ENCODE measurements at places on chromosomes 7 and 10.

GRCh38 chr7:101258243-101258731 is 13.4 kb upstream of the FIS1 start:
- no peak for DNase-seq

DNA sequence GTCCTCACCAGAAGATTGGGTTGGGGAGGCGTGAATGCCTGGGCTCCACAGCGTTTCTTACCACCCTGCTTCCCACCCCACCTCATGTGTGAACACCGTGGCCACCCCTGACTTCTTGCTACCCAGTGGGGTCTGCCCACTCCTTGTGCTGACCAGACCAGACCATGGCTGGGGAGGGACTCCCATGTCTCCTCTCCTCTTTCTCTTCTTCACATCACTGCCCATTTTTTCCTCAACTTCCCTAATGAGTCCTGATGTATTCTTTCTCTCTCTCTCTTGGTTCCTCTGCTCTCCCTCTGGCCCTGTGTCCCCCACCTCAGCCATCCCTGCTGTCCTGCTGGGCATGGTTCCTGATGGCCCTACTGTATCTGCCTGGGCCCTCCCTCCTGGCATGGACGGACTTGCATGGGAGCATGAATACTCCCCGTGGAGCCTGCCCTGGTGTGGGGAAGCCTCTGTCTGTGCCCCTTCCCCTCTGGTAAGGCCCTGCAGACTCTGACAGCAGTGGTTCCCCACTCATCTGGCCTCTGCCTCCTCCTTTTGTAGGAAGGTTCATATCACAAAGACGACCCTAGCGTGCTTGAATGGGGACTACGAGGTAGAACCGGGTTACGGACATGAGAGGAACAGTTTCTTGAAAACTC is 85.5 kb downstream of the ADCY1 start:
- DNase-seq, result no peak

DNA sequence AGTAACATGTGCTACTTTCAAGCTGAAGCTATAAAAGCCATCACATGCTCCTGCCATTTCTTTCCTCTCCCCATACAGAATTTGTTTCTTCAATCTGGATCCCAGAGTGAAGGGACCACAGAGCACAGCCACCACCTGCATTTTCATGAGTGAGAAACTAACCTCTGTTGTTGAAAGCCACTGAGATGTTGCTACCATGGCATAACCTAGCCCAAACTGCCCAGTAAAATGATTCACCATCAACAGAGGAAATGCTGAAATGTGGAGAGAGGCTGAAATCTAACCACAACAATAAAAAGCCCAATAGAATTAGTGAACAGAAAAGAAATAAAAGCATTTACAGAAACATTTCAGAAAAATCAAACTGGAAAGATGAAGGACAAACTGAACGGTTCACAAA is 125.2 kb downstream of the AMPH start:
- no peak for DNase-seq

DNA sequence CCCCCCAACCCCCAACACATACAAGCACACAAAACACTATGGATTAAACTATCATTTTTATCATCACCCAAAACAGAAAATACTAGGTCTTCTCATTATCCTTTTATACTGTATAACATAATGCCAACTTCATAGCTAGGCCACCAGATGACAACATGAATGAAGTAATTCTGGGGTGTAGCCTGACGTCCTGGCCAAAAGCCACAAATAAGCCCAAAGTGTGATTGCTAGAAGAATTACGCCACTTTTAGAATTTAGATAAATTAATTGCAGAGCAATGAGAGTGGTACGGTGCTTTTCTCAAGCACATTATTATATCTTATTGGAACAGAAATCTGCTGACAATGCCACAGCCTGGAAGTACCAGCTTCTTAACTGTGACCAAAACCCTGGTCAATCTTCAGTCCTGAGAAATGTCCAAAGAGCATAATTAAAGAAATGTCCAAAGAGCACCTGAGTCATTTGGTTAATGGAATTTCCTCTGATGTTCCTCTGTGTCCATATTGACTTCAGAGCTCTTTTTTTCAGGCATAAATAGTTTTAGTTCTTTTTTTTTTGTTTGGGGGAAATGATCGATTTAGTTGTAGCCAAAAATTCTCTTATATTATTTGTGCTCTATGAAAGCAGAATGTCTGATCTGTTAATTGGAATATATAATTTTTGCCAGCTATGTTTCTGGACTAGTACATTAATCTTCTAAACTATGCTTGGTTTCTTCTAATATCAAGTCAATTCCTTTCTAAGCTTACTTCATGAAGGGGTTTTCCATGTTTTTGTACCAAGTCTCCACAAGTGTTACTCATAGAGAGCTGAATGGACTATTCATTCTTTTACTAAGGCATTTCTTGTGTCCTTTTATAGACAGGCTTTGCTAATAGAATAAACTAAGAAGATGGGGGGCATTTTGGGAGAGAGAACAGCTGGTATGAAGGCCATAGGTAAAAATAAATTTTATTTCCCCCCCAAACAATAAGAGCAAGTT is 233.4 kb upstream of the SLC26A5 start:
- DNase-seq, result no peak

GRCh38 chr7:73904219-73905137 is 43.5 kb downstream of the TMEM270 start:
- no peak for DNase-seq

- no peak for DNase-seq
Measured at GRCh38 chr7:69245646-69246045, 352.6 kb upstream of the AUTS2 start.

DNA sequence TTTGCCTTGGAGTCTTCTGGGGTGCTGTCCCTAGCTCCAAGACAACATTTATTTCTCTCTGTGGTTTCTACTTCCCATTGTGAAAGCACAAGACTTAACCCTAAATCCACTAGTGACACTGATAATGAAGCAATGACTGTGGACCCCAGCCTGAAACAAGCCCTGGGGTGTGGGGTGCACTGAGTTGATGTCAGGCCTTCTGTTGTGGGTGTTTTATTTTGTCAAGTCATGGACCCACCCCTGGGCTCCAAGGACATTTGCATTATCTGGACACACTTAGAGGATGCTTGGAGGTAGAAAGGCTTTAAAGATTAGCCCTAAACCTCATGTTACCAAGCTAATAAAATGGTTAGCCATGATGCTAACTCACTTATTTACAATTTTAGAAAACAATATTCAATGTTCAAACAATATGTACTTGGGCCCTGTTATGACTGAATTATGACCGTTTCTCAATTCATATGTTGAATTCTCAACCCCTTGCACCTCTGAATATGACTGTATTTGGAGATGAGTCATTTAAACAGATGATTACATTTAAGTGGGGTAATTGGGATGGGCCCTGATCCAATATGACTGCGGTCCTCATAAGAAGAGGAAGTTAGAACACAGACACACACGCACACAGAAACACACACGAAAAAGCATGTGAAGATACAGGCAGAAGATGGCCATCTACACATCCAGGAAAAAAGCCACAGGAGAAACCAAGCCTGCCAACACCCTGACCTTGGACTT is 137.2 kb upstream of the IGFBP3 start:
- DNase-seq, result no peak

GRCh38 chr10:25604591-25604990 is 329.4 kb upstream of the MYO3A start:
- DNase-seq, result no peak

DNA sequence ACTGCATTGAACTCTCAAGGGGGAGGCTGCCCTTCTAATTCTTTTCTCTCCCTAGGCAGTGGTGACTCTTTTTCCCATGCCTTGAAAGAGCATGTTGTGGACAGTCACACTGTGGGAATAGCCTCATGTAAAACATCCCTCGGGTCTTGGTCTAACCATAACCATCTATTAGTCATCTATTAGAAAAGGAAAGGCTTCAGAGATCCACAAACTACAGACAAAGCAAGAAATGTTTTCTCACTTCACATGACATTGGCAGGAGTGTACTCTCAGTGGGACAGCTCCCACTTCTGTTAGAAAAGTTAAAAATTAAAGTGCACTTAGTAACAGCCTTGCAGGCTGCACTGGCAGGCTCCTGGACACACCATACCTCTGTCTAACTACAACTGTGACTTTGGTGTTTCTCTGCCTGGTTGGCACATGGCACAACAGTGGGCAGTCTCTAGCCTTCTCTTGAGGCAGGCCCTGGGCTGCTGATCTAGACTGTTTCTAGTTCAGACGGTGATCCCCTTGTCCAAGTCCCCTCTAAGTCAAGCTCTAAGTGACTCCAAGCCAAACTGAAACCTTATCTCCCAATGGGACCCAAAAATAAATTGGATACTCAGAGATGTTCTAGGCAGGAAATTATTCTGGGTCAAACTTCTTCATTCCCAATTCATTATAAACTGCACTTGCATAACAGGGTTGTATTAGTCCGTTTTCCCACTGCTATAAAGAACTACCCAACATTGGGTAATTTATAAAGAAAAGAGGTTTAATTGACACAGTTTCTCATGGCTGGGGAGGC is 57.9 kb upstream of the ITGB1 start:
- no peak for DNase-seq

DNA sequence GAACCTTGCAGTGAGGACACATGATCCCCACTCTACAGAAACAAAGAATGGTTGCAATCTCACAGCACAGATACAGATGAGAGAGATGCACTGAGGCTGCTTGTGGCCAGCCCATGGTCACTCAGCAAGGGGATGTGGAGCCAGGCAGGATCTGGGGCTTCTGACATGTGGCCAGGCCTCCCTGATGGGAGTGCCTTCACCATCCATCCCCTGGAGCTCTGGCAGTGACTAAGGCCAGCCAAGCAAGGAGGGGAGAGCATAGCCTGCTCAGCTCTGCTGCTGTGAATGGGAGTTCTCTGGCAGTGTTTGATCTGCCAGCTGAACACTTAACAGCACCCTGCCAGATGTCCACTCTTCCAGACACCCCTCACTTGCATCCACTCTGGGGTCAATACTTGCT is 19.8 kb downstream of the C10orf71 start:
- no peak for DNase-seq

GRCh38 chr10:36362257-36362656 is 720.2 kb upstream of the FZD8 start:
- DNase-seq, result no peak

DNA sequence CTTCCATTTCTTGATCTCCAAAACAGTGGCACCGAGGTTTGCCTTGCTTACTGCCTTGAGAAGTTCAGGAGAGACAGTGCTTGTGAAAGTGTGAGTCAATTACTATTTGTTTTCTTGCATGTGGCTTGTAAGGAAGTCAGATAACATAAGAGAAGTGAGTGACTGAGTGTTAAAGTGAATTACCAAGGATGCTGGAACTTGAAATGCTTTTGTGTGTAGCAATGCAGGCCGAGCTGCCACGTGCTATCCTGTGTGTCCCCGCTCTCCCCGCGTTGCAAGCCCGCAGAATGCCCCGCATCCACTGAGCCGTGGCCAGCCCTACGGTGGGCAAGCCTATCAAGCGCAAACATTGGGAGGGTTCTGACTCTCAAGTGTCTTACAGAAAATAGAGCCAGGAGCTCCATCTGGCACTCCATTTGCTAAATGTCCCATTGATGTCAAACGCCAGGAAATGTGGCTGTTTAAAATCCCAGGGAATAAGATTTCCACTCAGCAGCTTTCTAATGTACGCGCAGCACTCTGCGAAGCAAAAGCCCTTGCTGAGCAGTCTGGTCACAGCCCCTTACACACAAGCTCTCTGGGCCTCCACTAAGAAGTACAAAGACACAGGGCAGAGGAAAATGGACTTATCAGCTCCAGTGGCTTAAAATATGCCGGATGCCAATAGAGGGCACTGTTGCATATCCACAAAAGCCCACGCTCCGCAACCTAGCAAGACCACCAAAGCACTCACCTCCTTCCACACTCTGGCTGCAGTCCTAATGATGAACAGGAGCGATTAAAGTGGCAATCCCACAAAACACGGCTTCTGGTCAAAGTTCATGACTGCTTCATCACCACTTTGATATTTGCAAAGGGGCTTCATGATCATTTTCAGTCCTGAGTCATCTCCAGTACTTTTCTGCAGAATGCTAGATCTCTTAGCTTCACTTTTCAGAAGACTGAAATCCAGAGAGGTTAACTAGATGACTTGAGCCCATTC is 158.0 kb upstream of the ITGB1 start:
- DNase-seq, result no peak

DNA sequence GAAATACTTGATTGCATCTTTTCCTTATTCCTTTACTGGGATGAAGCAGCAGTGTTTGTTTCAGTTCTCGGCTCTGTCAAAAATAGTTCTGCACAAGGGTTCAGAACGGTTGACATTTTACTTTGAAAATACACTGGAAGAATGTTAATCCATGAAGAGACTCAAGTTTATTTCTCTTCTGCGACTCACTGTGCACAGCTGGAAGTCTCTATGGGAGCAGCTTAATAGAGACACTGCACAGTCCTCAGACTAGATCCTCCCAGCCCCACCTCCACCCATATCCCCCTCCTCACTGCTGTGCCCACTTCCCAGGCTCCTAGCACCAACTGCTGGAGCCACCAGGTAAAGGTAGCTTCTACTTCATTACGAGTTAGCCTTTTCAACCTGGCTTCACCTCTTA is 517.8 kb downstream of the GRID1 start:
- DNase-seq, result no peak

GRCh38 chr7:4808565-4808964 is 33.1 kb downstream of the AP5Z1 start:
- DNase-seq, result no peak

- DNase-seq, result no peak
Measured at GRCh38 chr10:73086816-73087215, 9.8 kb downstream of the P4HA1 start.

DNA sequence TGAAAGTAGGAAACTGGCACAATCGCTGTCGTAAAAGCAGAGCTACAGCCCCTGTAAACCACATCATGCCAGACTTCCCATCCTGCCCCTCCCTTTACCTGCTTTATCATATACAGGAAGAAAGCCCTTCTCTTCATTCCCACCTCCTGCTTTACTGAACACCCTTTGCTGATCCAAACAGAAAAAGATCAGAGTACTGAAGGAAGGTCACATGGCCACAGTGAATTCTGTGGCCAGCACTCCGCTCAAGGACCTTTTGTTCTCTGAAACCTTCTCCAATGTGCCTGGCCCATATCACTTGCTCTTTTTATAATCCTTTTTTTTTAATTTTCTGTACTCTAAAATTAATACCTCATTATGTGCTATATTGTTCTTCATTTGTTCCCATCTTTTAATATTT is 108.8 kb upstream of the LRGUK start:
- DNase-seq, result no peak

DNA sequence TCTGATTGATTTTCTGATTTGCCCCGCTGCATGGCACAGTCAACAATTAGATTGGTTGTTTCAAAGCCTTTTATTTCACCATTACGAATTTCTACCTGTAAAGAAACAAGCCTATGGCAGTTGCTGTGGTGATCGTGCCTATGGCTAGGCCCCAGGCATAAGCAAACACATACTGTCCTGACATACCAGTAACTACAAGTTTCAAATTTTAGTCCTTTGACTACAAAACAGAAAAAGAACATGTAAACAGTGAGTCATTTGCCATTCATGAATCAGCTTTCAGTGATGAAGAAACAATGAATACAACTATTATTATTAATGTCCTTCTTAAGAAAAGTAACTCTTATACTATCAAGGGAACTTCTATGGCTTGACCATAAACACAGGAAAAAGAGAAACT is 168.0 kb upstream of the LRRN3 start:
- DNase-seq, result no peak
